ENCODE measurements at places on chromosomes 3 and 15.

GRCh38 chr3:107699682-107700081 is 176.9 kb downstream of the BBX start:
- no peak for DNase-seq

DNA sequence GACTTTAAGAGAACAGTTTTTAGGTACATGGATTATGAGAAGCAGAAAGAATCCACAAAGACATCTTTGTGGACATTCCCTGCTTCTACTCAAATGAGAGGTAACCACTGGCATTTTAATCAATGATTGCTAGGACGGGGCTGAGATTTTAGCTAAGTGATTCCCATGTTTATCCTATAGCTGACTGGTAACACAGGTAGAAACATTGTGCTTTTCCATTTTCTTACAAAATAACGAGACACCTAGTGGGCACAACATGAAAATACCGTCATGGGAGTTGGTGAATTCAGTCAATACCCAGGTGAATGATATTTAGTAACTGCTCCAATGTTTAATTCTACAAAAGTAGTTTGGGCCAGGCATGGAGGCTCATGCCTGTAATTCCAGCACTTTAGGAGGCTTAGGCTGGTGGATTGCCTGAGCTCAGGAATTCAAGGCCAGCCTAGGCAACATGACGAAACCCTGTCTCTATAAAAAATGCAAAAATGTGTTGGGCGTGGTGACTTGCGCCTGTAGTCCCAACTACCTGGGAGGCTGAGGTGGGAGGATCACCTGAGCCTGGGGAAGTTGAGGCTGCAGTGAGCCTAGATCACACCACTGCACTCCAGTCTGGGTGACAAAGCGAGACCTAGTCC is 37.2 kb upstream of the DENND4A start:
- DNase-seq = peak; percentile 75

GRCh38 chr3:63352008-63352279 is 73.8 kb downstream of the SYNPR start:
- DNase-seq = no peak

- no peak for DNase-seq
These were observed 23.1 kb downstream of the LRRC31 start for GRCh38 chr3:169846458-169847193.

GRCh38 chr3:54494209-54494608 is 371.9 kb downstream of the CACNA2D3 start:
- DNase-seq = no peak

GRCh38 chr3:108914774-108915641 is 38.7 kb downstream of the GUCA1C start:
- peak; percentile 80 for DNase-seq

DNA sequence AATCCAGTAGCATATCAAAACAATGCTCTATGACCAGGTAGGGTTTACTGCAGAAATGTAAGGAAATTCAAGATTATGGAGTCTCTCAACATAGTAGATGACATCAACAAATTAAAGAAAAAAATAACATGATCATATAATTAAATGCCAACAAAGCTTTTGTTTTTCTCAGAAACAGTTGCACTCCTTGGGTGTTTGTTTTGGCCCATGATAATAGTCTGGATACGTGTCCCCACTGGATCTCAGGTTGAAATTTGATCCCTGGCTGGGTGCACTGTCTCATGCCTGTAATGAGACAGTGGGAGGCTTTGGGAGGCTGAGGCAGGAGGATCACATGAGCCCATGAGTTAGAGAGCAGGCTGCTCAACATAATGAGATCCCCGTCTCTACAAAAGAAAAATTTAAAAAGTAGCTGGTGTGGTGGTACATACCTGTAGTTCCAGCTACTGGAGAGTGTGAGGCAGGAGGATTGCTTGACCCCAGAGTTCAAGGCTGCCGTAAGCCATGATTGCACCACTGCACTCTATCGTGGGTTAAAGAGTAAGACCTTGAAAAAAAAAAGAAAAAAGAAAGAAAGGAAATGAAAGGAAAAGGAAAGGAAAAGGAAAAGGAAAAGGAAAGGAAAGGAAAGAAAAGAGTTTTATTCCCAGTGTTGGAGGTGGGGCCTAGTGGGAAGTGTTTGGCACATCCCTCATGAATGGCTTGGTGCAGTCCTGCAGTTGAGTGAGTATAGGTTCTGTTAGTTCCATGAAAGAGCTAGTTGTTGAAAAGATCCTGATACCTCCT is 53.3 kb upstream of the FOXB1 start:
- DNase-seq = no peak

GRCh38 chr15:31360843-31361763 is 34.5 kb downstream of the KLF13 start:
- peak; percentile 89 for DNase-seq

Data from CD4-positive, alpha-beta T cell treated with Interleukin-10 for 1 hour (primary cell).